ENCODE measurements at places on chromosomes 11 and 22.

DNA sequence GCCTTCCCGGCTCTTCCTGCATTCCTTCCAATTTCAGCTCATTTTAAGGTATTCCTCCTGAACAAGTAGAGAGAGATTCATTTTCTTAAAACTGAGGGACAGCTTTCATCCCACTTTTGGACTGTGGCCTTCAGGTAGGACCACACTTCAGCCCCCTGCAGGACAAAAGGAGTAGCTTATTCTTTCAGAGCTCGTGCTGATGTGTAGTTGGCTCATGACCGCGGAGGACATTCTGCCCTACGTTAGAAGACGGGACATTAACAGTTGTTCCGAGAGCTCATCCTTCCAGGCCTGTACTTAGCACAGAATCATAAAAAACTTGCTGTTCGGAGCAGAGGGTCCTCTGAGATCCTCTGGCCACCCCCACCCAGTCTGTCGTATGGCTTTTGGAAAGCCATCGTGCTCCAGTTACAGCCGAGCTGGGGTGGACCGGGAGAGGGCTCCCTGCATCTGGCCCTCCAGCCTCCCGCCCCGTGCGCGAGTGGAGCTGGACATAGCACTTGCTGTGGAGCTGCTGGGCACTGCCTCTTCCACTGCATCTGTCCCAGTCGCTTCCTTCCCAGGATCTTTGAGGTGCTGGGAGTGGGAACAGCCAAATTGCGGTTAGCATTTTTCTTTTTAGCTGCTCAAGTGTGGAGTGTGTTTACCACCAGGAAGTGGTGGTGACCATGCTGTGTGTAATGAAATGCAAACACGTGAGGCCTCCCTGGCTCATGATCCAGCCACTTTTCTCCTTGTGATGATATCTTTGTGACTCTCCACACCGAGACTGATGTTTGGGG, 250.3 kb downstream of the TBC1D22A start:
- DNase-seq: no peak

DNA sequence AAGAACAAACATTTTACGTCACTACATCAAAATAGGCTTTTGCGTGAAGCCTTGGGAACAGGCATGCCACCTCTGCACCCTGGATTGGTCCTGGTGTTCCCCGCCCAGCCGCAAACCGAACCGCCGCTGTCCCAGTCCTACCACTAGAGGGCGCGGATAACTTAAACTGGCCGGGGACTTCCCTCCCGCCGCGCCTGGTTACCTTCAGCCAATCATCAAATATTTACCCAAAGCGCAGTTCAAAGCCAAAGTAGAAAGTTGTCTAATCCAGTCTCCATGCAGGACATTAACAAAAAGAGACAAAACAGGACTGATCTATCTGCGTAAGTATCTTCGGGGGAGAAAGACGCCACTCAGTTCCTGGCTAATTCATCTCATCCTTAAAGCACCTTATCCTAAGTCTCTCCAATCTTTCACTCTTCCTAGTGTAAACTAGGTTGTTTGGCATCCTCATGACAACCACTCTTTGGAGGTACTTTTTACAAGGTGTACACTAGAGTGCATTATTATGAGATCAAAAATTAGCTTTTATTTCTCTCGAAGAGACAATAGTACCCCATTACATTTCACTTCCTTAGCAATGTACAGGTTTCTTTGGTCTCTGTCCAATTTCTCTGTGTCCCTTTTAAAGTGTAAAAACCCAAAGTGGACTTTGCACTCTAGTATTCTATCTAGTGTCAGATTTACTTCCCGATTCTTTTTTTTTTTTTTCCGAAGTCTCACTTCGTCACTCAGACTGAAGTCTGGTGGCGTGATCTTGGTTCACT, 3.9 kb upstream of the CRY2 start:
- DNase-seq: peak; percentile 95

GRCh38 chr11:102391549-102392237, 44.7 kb downstream of the BIRC2 start:
- DNase-seq: no peak

DNA sequence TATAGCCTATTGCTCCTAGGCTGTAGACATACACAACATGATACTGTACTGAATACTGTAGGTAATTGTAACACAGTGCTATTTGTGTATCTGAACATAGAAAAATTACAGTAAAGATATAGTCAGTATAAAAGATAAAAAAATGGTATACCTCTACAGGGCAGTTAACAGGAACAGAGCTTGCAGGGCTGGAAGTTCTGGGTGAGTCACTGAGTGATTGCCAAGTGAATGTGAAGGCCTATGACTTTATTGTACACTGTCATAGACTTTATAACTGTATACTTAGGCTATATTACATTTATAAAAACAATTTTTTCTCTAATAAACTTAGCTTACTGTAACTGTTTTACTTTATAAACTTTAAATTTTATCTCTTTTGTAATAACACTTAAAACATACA, 332.4 kb upstream of the ARHGAP42 start:
- no peak for DNase-seq

DNA sequence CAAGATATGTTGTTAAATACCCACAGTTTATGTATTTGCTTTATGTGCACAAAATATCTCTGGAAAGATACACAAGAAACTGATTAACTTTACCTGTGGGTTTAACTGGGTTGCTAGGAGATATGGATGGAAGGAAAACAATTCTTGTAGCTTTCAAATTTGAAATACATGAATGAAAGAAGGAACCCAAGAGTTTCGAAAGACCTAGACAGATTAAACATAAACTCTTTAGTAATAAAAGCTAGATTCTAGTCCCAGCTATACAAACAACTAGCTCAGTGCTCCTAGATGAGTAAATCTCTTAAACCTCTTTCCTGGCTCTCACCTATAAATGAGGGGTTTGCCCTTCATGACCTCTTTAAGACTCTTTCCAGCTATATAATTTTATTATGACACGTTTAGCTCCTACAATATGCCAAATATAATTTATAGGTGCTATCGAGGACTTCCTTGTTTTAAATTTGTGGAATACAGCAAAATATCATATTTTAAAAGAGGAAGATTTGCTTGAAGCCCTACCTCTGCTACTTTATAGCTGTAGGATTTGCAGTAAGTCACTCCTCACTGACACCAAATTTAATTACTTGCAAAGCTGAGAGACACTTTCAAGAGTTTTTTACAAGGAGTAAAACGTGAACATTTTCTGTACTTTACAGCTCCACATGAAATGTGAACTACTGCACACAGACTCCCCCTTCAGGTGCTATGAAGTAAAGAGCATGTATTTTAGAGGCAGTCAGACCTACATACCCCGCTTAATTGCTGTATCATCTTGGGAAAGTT, 50.7 kb downstream of the RRAS2 start:
- DNase-seq: no peak

DNA sequence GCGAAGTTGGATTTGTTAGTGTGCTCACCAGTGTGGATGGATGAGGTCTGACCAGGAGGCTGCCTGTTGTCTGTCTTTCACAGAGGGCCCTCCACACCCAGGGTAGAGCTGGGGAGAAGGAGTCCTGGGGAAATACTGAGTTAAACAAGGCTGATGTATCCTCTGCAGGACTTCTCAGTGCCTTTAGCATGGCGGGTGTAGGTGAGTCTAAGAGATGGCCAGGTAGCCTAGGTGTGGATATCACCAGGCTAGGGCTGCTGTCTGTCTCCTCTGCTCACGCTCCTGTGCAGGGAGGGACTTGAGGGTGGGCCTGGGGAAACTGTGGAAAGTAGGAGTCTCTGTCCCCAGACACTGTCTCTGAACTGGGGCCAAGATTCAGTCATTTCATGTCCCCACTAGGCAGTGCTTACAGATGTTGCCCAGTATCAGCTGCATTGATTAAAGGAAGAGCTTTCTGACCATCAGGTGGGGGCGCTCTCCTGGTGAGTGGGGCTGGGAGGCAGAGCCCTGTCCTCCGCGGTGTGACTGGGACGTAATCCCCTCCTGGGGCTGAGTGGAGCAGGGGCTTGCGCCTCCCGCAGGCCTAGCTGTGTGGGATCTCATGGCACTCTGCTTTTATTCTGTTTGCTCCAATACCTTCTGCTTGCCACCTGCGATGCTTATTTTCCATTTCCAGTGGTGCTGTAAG, 35.5 kb upstream of the CCDC188 start:
- DNase-seq: no peak

DNA sequence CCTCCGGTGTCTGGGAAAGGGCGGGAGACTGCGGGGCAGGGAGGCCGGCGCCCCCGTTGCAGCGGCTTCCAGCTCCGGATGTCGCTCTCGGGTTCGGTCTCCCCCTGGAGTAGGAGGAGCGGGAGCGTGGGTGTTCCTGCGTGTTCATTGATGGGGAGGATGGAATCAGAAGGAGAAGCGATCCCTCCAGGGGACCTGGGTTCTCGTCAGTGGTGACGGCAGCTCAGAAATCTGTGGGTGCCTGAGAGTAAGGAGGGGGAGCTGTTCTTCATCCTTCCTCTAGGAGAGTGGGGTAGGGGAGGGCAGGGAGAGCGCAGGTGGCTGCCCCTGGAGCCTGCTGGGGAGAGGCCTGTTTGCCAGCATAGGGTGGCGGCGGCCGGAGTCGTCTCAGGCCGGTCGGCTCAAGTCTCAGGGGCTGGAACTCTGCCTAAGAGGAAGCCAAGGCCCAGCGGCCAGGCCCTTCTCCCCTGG, 1.1 kb downstream of the UBASH3B start:
- DNase-seq: no peak

- no peak for DNase-seq
These were observed 1491.2 kb downstream of the BRD1 start for GRCh38 chr22:48336339-48337060.

- no peak for DNase-seq
These were observed 35.0 kb upstream of the SORL1 start for GRCh38 chr11:121417055-121417551.

DNA sequence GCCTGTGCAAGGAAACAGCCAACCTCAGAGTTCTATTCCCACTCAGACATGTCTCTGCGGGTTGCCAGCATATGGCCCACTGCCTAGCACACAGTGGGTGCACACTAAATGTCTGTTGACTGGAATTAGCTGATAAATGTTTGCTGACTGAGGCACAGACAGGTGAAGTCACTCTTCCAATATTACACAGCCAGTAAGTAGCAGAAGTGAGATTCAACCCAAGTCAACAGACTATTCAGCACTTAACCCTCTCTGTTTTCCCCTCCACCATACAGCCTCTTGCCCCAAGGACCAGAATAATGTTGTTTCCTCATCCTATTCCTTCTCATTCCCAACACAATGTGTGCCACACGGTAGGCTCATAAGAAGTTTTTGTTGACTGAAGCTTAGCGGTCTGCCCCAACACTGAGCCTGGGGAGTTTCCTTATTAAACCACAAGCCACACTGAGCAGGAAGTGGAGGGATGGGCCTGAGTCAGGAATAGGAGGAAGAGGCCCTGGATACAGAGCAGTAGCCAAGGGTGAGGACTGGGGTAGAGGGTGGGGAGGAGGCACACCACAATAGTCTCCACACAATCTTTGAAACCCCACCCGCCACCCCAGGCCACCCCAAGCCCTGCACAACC, 15.7 kb upstream of the IL10RA start:
- DNase-seq: no peak

Measured in NCI-H2029 treated with DMSO at 0.1 percent for 48 hours (cell line).